ENCODE measurements at places on chromosomes 12 and 14. TPM values are rescaled to one million over a fixed set of nuclear protein-coding genes. Genes with fewer than 3 reads are reported as not detected.

DNA sequence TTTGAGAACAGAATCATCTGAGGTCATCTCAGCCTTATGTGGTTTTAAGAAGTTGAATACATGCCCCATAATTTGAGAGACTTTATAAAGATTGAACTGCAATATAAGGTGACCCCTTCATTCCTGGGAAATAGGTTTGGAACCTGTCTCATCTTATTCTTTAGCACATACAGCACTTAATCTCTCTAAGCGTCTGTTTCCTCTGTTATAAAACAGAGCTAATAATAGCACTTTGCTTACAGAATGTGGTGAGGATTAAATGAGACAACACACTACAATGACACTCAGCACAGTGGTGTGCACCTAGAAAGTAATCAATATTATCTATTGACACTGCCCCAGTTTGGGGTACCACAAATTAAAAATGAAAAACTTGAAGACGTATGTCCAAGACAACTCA lies 102.1 kb downstream of the DUSP6 start:
- no peaks in the 10 kb centered on the region for H3K36me3 ChIP-seq
- peaks cover 43% of the 10 kb centered on the region for H3K4me1 ChIP-seq
- H3K4me3 ChIP-seq, result no peak overlapping the region
- no peaks in the 10 kb centered on the region for H3K27me3 ChIP-seq

- no peaks in the 10 kb centered on the region for H3K36me3 ChIP-seq
- H3K27ac ChIP-seq, result no peak overlapping the region
- DNase-seq, result no peak
- no peaks in the 10 kb centered on the region for H3K4me1 ChIP-seq
These were observed 323.4 kb downstream of the VRK1 start for GRCh38 chr14:97120611-97121031.

DNA sequence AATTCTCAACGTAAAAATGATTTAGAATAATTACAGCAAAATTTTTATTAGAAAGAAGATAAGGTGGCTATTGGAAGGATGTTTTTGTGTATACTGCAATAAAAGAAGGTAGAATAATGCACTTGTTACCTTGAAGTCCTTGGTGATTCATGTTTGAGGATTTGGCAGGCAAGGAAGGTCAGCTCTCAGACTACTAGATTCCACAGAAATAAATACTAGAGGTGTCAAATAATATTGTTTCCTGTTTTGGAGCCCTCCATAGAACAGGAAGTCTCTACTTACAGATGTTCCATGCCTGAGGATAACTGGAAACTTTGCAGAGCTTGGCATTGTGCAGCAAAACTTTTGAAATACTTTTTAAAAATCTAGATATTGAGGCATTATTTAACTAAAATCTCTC lies 284.3 kb upstream of the SYT1 start:
- no peaks in the 10 kb centered on the region for H3K4me1 ChIP-seq
- no peaks in the 10 kb centered on the region for H3K27me3 ChIP-seq
- H3K27ac ChIP-seq, result no peak overlapping the region
- no peaks in the 10 kb centered on the region for H3K36me3 ChIP-seq

- peak overlapping the region; percentile 84 for H3K27ac ChIP-seq
- DNase-seq, result no peak
- no peaks in the 10 kb centered on the region for H3K27me3 ChIP-seq
- H3K4me3 ChIP-seq, result peak overlapping the region; percentile 17
These were observed 31.1 kb downstream of the SSH1 start for GRCh38 chr12:108826101-108826806.

TTC6 gene
- total RNA-seq, result not detected

BDKRB2 gene
- total RNA-seq, result 12.6 TPM

DNA sequence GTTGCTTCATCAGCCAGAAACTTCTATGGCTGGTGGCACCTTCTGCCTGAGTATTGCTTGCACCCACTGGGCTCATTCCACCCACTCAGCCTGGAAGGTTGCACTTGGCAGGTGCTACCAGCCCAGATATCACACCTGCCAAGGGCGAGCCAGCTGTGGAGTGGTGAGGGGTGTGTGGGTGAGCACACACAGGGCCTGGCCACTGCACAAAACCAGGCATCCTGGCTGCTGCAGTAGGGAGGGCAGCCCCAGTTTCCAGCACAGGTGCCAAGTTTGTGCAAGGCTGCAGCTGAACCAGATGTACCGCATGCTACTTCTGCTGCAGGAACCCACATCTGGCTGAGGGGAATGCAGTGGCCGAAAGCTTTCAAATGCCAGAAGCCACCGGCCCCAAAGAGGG lies 1147.8 kb downstream of the FSCB start:
- no peak for DNase-seq
- H3K27me3 ChIP-seq, result no peaks in the 10 kb centered on the region
- no peak overlapping the region for H3K27ac ChIP-seq
- H3K36me3 ChIP-seq, result no peaks in the 10 kb centered on the region
- no peaks in the 10 kb centered on the region for H3K4me1 ChIP-seq
- H3K4me3 ChIP-seq, result no peak overlapping the region

- no peak for DNase-seq
- no peak overlapping the region for H3K27ac ChIP-seq
- peaks cover 12% of the 10 kb centered on the region for H3K36me3 ChIP-seq
- no peak overlapping the region for H3K4me3 ChIP-seq
- H3K27me3 ChIP-seq, result no peaks in the 10 kb centered on the region
- H3K4me1 ChIP-seq, result no peaks in the 10 kb centered on the region
These were observed 53.1 kb downstream of the PARP11 start for GRCh38 chr12:3820122-3820521.

DNA sequence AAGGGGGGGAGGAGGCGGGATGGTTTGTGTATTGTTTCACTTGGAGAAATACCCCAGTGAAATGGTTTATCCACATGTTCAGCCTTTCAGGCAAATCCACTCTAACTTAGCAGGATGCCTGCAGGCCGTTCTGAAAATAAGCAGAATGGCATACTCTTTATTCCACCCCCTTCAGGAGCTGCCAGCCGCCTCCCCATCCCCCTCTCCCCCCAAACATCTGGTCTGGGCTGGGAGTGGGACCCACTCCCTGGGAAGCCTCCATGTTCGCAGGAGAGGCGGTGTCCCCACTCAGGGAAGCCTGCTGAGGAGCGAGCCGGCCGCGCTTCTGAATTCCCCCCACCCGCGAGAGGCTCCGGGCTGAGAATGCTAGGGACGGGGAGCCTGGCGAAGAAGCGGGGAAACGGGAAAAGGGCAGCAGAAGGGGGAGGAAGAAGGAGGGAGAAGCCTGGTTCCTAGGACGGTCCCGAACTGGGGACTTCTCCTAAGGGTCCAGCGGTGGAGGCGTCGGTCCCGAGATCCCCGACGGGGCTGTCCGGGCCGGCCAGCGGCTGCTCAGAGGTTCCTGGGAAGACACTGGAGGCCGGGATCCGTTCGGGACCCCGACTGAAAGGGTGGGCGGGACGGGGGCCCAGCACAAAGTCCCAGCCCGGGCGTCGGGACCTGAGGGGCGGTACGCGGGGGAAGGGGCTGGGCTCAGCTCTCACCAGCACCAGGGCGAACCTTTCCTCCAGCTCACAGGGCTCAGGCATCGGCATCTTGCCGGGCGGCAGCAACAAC lies 666 bp downstream of the FMNL3 start:
- H3K4me1 ChIP-seq, result peaks cover 39% of the 10 kb centered on the region
- H3K27me3 ChIP-seq, result no peaks in the 10 kb centered on the region
- H3K4me3 ChIP-seq, result peak overlapping the region; percentile 79
- peak overlapping the region; percentile 85 for H3K27ac ChIP-seq
- no peaks in the 10 kb centered on the region for H3K36me3 ChIP-seq
- no peak for DNase-seq

- peaks cover 52% of the 10 kb centered on the region for H3K27me3 ChIP-seq
- no peak for DNase-seq
- H3K4me3 ChIP-seq, result peak overlapping the region; percentile 62
- no peaks in the 10 kb centered on the region for H3K36me3 ChIP-seq
These were observed 9.2 kb downstream of the HOXC8 start for GRCh38 chr12:54017878-54018467.

GRCh38 chr12:93673084-93673483 lies 4.1 kb upstream of the CRADD start:
- H3K27me3 ChIP-seq, result no peaks in the 10 kb centered on the region
- peak; percentile 8 for DNase-seq
- H3K27ac ChIP-seq, result no peak overlapping the region
- H3K4me3 ChIP-seq, result no peak overlapping the region

GRCh38 chr12:3698218-3698974 lies 54.5 kb downstream of the CRACR2A start:
- H3K27ac ChIP-seq, result no peak overlapping the region
- no peaks in the 10 kb centered on the region for H3K27me3 ChIP-seq
- no peak overlapping the region for H3K4me3 ChIP-seq
- no peak for DNase-seq
- H3K36me3 ChIP-seq, result no peaks in the 10 kb centered on the region

RCOR1 gene
- total RNA-seq, result 13.1 TPM

GRCh38 chr14:28784096-28785048 lies 17.8 kb downstream of the FOXG1 start:
- no peak for DNase-seq
- H3K4me1 ChIP-seq, result peaks cover 17% of the 10 kb centered on the region
- H3K27me3 ChIP-seq, result peaks cover 6% of the 10 kb centered on the region
- H3K4me3 ChIP-seq, result peak overlapping the region; percentile 49
- no peaks in the 10 kb centered on the region for H3K36me3 ChIP-seq

RPL10L gene
- total RNA-seq, result not detected

DNA sequence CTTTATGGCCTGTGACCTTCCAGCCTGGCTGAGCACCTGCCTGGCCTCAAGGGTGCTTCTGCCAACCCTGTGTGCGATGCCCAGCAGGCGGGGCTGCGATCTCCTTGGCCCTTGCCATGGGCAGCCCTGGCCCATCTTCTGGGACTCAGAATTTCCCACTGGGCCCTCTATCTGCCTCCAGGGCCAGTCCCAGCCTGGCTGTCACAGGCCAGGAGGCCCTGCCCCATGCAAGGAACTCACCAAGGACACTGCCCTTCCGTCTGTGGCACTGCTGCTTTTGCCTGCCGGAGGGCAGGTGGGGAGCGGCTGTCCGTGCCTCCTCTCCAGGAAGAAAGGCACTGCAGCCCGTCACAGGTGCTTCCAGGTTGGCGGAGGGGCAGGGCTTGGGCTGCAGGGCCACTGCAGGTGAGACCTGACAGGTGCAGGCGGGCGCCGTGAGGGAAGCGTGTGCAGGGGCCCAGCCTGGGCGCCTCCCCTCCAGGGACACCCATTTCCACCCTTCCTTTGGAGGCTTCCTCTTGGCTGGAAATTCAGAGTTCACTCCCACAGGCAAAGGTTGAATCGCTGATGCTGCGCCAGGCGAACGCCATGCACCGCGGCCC lies 177.8 kb downstream of the KIF26A start:
- no peaks in the 10 kb centered on the region for H3K36me3 ChIP-seq
- DNase-seq, result no peak
- H3K4me3 ChIP-seq, result no peak overlapping the region
- H3K4me1 ChIP-seq, result peaks cover 5% of the 10 kb centered on the region
- H3K27ac ChIP-seq, result no peak overlapping the region

DNA sequence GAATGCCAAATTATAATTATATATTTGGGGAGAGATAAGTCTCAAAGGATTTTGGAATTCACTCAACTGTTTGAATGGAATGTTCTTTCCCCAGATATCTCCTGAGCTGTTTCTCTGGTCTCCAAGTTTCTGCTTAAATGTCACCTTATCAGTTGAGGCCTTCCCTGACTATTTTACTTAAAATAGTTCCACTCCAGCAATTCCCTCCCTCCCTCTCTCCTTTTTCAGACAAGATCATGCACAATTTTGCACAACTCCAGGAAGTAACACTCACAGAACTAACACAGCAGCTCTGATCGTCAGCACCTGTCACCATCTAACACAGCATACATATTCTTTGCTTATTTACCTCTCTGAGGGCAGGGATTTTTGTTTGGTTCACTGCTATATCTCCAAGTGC lies 12.5 kb downstream of the BTG1 start:
- DNase-seq, result no peak
- H3K27me3 ChIP-seq, result no peaks in the 10 kb centered on the region
- no peak overlapping the region for H3K4me3 ChIP-seq
- H3K36me3 ChIP-seq, result no peaks in the 10 kb centered on the region
- peaks cover 77% of the 10 kb centered on the region for H3K4me1 ChIP-seq

TCL1B gene
- total RNA-seq, result not detected

DNA sequence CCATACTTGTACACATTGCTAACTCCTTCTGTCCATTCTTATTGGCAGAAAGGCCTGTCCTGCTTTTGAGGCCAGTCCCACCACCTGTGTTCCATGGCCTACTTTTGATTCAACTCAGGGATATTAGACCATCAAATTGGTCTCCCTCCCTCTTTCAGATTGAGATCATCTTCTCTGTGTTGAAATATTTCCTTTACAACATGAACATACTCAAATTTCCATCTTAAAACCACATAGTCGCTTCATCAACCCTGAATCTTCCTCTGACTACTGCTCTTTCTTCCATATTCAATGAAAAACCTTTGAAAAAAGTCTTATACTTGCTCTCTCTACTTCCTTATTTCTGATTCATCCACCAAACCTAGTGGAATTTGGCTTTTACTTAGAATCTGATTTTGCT lies 34.9 kb downstream of the TRMT5 start:
- DNase-seq, result no peak
- no peak overlapping the region for H3K4me3 ChIP-seq
- no peaks in the 10 kb centered on the region for H3K4me1 ChIP-seq
- H3K27ac ChIP-seq, result no peak overlapping the region
- no peaks in the 10 kb centered on the region for H3K27me3 ChIP-seq
- H3K36me3 ChIP-seq, result no peaks in the 10 kb centered on the region

CLEC9A gene
- total RNA-seq, result not detected

DNA sequence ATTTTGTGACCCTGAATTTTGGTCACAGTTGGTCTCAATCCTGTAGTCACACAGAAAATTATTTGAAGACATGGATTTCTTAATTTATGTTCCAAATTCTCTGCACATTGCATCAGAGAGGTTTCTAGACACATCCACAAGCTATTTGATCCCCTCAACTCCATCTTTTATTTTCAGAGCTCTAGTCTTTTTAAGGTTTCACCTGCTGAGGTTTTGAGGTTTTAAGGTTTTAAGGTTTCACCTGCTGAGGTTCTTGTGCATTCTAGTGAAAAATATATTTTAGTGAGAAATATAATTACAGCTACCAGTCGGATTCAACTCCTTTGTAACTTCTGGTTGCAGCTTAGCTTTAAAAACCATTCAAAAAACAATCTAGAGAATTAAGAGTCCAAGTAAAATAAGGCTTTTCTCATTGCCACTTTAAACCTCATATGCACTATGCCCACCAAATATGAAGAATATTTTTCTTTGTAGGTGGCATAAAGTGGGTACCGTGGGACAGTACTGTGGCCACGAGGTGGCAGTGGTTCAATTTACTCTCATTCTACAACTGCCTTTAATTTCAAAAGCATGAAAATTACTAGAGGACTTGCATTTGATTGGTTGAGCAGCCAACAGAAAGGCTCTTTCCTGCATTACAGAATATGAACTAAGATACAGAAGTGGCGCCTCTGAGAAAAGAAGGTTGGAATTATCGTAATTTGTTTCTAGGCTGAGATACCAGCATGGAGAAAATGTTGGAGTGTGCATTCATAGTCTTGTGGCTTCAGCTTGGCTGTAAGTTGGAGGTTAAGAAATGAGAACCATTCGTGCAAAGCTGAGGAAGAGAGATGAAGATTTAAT lies 366.5 kb upstream of the OR4E1 start:
- H3K27ac ChIP-seq, result no peak overlapping the region
- no peaks in the 10 kb centered on the region for H3K4me1 ChIP-seq
- no peaks in the 10 kb centered on the region for H3K27me3 ChIP-seq
- no peak for DNase-seq
- no peak overlapping the region for H3K4me3 ChIP-seq
